Mammary epithelial cell (primary cell): ENCODE measurements at places on chromosomes 7 and 10. TPM values are rescaled to one million over a fixed set of nuclear protein-coding genes. Genes with fewer than 3 reads are reported as not detected.
A peak's percentile ranks its signal among the peaks of the same experiment; 100 is the strongest.

The PGAM2 gene
- total RNA-seq: not detected

GRCh38 chr7:85023066-85023712 is 163.7 kb downstream of the SEMA3D start:
- DNase-seq: peak; percentile 24

DNA sequence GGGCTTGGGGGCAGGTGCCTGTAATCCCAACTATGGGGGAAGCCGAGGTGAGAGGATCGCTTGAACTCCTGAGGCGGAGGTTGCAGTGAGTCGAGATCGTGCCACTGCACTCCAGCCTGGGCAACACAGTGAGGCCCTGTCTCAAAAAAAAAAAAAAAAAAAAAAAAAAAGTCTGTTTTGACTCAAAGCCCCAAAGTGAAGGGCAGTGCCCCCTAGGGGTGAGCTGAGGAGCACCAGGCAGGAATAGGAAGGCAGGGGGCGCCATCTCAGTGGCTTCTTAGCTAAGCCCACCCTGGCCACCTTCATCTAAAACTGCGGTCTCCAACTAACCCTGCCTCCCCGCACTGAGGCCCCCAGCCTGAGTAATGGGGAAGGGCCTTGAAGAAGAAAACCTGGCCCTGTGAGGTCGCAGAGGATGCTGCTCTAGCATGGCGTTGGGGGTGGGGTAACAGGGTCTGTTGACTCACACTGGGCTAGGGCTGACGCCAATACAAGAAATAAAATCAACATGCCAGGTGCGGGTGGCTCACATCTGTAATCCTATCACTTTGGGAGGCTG is 9.8 kb downstream of the PODXL start:
- DNase-seq: no peak

- DNase-seq: peak; percentile 84
Measured at GRCh38 chr7:2934211-2934731, 90.2 kb upstream of the GNA12 start.

DNA sequence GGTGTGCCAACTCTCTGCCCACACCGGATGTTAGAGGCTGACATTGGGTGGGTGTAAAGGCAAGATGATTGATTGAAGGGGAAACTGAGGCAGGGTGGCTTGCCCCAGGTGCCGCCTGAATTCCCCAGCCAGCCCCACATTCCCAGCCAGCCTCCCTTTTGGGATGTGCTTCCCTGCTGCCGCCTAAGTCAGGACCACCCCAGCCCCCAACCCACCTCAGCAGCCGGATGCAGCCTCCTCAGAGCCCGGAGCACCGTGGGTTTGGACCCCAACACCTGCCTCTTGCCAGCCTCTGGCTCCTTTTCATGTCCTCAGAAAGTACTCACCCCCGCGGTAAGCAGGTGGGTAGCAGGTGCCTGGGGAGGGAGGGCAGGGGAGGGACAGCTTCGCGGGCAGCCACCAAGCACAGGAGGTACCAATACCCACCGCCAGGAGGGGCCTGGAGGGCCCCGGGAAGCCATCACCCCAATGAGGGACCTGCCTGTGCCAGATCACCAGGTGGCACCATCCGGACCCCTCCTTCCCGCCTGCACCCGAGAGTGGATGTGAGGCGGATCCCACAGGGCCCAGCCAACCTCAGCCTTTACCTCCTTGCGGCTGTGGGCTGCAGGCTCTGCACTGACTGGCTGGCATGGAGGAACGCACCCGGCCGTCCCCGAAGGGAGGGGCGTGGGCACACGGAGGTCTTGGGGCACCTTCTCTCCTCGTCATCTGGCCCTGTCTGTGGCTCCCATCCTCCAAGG is 60.5 kb downstream of the PWWP2B start:
- DNase-seq: no peak
